ENCODE measurements at places on chromosomes 1 and 21.

GRCh38 chr1:163085904-163086268 is 16.7 kb downstream of the RGS4 start:
- no peak for DNase-seq

DNA sequence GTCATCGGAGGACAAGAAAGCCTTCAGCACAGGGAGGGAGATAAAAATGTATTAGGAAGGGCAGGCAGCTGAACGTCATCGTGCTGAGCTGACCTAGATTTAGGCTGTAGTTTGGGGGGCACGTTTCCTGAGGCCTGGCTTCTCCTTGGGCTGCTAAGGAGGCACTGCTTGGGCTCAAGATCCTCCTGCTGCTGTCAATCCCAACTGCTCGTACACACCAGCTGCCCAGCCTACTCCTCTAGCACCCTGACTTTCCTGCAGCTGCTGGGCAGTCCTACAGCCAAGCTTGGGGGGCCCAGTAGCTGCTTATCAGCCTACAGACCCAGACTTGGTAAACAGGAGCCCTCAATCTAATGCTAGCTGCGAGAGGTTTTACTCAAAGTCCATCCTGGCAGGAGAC is 6.2 kb downstream of the TMEM35B start:
- no peak for DNase-seq

DNA sequence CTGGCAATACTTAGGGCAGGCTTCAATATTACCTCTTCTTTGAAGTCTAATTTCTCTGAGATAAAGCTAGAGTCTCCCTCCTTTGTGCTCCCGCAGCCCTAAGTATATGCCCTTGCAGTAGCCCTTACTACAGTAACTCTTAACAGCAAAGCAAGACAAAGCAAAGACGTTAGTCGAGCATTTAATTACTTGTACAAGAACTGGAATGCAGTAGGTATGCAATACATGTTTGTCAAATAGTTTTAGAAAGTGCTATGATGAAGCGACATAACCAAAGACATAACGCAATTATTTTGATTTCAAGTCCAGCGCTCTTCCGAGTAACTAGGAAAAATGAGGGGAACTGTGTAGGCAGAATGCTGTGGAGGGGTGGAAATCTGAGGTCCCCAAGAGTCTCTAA is 1.6 kb downstream of the P3H1 start:
- DNase-seq: no peak

GRCh38 chr21:28230559-28230958 is 762.1 kb downstream of the LTN1 start:
- no peak for DNase-seq

DNA sequence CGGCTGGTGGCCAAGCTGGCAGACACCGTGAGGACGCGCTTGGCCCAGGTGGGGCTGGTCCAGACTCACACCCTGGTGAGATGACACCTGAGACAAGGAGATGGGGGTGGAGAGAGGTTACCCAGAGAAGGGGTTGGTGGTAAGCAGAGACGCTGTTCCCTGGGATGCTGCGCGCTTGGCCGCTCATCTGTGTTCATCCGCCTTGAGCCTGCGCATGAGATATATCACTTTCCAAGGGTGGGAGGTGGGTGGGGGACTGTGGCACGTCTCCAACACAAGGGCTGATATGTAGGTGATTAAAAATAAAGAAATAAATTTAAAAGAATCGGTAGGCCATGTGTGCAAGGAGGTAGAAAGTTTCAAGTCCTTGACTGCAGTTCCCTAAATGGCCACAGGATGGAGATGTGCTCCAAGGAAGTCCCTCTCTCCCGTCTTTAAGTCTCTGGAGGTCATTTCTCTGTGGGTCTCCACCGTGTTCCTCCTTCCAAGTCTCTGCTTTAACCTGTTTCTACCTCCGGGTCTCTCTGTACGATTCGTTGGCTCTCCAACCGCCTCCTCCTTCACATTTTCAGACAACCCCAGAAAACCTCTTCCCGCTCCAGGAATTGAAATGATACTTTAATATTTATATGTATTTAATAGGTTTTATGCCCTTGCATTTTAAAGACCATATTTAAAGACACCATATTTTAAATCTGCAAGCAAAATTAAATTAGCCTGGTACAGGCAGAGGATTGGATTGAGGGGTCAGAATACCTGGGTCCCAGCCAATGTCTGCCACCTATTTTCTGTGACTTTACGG is 4.5 kb downstream of the TTC24 start:
- DNase-seq: peak; percentile 31

DNA sequence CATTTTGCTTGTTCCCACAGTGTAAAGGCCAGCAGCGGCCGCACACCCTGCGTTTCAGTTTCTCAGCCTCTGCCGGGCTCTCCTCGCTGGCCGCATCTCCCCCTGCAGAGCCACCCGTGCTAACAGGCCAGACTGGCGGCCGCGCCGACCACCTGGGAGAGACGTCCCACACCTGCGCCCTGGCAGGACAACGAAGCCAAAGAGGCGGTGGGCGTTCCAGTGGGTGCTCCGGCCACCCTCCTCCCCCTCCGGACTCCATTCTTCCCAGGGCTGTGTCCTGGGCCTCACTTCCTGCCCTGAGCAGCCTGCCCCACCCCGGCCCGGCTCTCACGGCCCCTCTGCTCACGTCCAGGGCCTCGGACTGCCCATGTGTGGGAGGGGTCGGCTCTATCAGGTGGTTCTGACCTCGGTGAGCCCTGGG is 31.9 kb upstream of the SLC19A1 start:
- no peak for DNase-seq

- DNase-seq: peak; percentile 74
Measured at GRCh38 chr1:25774921-25775771, 24.8 kb upstream of the SELENON start.

- DNase-seq: no peak
Measured at GRCh38 chr1:151003180-151003579, 3.5 kb downstream of the MINDY1 start.

DNA sequence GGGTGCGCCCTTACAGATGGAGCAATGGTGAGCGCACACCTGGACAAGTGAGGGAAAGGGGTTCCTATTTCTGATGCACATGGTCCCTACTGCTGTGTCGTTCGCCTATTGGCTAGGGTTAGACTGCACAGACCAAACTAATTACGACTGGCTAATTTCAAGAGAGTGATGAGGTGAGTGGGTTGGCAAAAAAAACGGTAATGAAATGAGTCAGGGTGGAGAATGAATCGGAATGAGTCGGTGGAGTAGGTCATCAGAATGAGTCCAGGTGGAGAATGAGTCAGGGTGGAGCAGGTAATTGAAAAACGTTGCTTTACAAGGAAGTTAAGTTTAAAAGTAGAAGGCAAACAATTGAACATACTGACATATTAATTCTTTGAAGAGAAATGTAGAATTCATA is 79.8 kb downstream of the WDR4 start:
- no peak for DNase-seq

GRCh38 chr1:16137890-16138467 is 17.9 kb downstream of the EPHA2 start:
- DNase-seq: no peak

DNA sequence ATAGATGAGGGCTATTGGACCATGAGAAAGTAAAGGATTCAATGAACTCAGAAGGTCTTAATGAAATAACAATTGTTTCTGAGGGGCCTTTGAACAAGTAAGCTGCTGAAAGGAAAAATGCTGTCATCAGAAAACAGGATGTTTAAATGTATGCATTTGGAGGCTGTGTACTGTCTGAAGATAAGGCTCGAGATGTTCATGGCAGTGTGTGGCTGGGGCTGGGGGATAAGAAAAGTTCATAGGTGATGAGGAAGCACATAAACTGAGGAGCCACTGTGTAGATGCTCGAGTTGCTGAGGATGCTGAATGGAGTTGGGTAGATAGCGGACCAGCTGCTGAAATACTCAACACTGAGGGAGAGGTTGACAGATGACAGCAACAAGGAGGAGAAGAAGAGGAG is 17.8 kb downstream of the THEM4 start:
- DNase-seq: no peak

GRCh38 chr1:185279571-185279970 is 37.5 kb downstream of the IVNS1ABP start:
- no peak for DNase-seq

DNA sequence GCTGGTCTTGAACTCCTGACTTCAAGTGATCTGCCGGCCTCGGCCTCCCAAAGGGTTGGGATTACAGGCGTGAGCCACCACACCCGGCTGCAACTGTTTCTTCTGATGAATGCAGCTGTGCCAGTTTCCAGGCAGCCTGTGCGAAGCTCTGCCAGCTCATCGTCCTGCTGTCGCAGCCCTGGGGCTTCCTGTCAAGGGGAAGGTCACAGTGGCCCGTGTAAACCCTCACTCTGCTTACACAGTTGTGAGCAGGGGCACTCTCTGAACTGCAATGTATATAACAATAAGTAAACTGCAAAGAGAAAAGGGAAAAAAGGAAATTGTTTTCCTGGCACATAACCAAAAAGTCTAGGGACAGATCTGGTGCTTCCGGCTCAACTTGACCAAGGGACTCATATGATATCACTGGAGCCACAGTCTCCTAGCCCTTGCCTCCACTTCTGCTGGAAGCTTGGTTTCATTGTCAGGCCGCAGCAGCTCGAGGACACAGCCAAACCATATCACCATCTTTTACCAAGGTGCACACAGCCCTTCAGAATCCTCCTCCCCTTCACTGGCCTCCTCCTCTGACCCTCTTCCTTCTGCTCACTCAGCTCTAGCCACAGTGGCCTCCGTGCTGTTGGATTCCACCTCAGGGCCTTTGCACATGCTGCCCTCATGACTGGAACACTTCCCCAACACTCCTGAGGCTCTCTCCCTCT is 22.8 kb upstream of the LBR start:
- DNase-seq: no peak

- no peak for DNase-seq
Measured at GRCh38 chr21:46066591-46067331, 31.2 kb upstream of the COL6A2 start.

DNA sequence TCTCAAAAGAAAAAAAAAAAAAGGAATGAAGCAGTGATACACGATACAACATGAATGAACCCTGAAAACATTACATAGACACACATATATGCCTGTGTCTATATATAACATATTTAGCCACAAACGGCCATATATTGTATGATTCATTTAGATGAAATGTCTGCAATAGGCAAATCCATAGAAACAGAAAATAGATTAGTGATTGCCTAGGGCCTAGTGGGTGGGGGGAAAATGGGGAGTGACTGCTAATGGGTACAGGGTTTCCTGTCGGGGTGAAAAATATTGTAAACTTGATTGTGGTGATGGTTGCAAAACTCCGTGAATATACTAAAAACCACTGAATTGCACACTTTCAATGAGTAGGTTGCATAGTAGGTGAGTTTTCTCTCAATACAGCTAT is 6.0 kb upstream of the H6PD start:
- DNase-seq: no peak

DNA sequence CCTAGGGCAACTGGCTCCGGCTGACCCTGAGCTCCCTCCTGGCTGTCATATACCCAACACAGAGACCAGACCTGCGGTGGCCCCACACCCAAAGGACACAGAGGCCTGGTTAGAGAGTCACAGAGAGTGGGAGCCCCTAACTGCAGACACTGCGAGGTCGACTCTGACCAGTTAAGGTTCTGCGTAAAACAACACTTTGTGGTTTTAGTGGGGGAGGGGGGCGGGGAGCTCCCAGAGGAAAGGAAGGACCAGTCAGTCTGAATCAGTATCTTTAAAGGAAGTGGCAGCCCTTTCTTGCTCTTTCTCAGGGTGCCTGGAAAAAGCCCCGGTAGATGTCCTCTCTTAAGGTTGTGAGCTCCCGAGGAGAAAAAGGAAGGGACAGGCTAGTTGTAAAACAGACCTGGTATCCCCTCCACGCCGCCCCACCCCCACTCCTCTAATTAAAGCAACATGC is 2.4 kb downstream of the SSBP3 start:
- DNase-seq: no peak

GRCh38 chr1:107499139-107499744 is 358.4 kb downstream of the NTNG1 start:
- no peak for DNase-seq

GRCh38 chr1:37793773-37794371 is at the start of gene MANEAL:
Gene MANEAL, plus strand, starts transcription at chr1:37793847. Its CDS starts 336 bp downstream, at chr1:37794183.
- no peak for DNase-seq

DNA sequence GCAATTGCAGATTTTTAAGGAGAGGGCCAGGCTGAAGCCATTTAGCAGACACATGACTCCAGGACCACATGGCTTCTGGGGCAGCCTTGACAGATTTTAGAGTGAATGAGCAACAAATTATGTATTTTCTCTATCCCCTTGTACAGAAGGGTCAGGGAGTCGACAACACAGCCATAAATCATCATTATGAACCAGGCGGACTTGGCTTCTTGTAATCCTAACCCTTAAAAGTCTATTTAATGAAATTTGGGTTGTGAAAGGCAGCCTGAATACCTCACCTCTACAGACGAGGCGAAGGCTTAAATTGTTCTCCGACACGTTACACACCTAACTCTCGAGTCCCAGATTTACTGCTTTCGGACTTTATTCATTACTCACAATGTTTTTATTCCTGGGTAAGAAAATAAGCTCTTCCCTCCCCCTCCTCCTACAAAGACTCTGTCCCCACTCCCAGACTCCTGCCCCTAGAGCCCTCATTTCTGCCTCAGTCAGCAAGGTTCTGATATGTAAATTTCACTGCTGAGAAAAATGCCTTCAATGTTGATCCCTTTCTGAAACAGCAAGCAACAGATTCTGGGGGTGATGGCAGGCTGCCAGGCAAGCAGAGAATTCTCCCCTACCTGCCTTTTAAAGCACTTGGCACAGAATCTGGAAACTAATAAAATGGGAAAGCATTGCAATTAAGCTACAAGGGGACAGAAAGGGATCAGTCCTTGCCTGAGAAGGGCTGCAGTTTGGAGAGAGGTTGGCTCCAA is 51.6 kb downstream of the PLPP3 start:
- DNase-seq: no peak

DNA sequence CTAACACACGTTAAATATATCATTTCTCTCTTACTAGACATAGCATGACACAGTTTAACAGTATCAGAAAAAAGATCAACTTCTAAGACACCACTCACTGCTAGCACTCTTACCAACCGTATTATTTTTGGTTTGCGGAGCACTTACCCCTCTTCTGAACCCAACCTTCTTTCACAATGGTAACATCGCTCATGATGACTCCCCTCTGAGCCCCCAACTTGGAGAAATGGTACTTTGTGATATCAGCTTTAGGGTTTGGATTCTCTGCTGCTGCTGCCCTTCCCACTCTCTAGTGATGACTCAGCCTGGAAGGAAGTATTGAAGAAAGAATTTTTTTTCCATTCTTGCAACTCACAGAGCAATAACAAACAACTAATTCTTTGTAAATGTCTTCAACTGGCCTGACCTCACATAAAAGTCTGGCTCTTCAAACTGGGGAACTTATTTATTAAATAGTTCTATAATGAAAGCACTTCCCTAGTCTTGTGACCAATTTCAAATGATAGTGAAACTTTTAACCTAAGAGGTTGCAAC is 7.0 kb downstream of the AKT3 start:
- DNase-seq: no peak

- DNase-seq: no peak
Measured at GRCh38 chr1:89670163-89670562, 37.2 kb downstream of the LRRC8C start.

GRCh38 chr1:45038661-45039364 is 26.8 kb downstream of the UROD start:
- no peak for DNase-seq

DNA sequence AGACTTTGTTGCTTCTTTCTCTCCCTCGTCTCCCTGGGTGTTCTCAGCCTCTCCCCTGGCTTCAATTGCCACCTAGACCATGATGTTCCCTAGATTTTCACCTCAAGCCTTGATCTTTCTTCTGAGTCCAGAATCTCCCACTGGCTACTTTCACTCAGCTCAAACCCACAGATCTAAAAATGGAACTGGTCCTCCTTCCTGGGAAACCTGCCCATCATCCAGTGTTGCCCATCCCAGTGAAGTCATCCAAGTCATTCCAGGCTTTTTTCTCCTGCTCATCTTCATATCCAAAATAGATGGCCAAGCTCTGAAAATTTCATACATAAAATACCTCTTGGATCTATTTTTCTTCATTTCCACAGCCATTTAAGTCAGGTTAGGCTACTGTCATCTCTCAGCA is 347.4 kb downstream of the KCNH1 start:
- DNase-seq: no peak
